ENCODE measurements at places on chromosomes 2 and 18.

GRCh38 chr2:149331023-149331400 is 625 bp downstream of the LYPD6 start:
- no peak for DNase-seq

DNA sequence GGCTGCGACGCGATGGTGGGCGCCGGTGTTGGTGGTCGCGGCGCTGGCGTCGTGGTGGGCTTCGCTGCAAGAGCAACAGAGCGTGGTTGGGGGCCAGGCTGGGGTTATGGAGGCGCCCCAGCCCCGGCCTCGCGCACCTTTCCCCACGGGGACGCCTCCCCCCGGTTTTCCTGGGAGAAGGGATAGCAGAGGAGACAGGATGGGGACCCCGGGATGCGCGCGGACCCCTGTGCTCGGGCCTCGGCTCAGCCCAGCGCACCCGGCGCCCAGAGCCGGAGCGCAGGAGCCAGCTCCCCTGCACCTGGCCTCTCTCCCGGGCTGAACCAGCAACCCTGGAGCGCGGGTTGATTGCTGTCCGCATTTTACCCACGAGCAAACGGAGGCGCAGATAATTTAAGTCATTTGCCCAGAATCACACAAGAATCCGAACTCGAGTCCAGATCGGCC is 1.0 kb downstream of the CD8A start:
- DNase-seq: no peak

GRCh38 chr2:239274391-239275043 is 126.3 kb downstream of the HDAC4 start:
- DNase-seq: peak; percentile 62

DNA sequence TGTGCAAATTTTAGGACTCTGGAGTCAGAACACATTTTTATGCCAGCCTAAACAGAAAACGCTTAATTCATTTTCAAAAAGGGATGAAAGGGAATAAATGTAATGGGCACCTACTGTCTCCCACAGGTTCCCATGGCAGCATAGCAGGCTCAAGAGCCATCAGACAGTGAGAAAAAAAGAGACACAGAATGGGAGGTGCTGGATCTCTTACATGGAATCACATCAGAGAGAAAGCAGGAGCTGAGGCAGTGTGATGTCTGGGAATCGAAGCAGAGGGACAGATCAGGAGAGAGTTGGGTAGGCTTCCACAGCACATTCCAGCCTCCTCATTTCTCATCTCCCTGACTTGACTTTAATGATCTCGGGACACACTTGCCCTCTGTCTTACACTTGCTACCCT is 684.3 kb downstream of the KCNJ3 start:
- no peak for DNase-seq

DNA sequence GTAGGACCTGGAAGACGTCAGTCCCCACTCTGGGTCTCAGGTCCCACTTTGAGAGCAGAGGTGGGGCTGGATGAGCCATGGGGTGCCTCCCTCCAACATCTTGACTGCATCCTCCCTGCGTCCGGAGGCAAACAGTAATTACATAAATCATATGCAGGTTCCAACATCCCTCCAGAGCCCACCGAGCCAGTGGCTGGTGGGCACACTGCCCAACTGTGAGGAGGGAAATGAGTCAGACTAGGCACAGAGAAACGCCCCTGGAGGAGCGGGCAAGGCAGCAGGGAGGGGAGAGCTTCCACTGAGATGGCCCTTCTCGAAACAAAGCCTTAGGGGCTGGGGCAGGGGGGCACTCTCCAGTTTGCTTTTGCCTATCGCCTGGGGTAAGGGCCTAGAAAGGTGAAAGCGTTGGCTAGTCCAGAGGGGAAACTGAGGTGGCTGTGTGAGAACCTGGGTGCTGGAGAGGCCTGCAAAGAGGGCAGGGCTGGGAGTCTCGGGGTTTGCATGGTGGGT is 168.2 kb upstream of the MYCN start:
- no peak for DNase-seq

- no peak for DNase-seq
Observed at GRCh38 chr2:203994735-203995134, 58.2 kb downstream of the ICOS start.

DNA sequence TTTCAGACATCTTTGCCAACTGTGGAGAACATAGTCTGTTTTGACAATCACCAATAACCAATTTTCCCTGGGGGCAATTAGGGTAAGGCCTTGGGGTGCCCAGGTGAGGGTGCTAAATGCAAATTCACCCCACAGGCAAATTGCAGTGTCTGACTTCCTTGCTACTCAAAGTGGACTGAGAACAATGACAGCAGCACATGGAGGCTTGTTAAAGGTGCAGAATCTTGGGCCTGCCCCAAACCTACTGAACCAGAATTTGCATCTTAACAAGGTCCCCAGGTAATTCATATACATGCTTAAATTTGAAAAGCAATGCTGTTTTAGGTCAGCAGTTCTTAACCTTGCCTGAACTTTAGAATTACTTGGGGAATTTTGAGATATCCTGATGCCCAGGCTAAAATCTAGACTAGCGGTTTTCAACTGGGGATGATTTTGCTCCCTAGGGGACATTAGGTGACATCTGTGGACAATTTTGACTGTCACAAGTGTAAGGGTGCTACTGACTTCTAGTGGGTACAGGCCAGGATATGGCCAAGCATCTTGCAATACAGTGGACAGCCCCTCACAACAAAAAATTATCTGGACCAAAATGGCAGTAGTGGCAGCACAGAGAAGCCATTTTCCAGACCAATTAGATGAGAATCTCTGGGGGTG is 80.2 kb upstream of the GCFC2 start:
- no peak for DNase-seq

DNA sequence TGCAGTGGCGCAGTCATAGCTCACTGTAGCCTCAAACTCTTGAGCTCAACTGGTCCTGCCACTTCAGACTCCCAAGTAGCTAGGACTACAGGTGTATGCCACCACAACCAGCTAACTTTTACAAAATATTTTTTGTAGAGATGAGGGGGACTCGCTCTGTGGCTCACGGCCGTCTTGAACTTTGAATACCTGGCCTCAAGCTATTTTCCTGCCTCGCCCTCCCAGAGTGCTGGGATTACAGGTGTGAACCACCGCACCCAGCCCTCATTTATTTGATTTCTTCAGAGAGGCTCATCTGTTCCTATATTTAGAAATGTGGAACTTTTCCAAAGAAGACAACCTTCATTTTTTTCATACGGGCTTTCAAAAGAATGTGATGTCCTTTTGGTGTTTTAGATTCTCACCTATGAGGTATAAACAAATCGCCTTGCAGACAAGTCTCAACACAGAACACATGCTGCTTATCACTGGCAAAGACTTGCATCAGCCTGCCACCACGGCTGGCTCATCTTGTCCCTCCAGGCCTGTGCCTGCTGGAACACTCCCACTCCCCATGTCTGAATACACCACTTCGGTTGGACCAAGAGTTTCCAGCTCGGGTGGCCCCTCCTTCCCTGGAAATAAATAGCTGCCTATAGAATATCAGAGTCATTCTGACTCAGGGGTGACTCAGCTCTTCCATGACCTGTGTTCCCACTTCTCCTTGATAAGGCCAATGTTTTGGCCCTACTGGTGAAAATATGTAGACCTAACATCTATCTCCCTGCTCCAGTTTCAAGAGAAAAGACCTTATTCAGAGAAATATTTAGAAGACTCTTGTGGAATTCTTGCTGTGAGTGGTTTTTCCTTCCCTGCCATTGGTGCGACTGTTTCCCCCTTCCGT is 202.6 kb downstream of the TGIF1 start:
- DNase-seq: peak; percentile 85

DNA sequence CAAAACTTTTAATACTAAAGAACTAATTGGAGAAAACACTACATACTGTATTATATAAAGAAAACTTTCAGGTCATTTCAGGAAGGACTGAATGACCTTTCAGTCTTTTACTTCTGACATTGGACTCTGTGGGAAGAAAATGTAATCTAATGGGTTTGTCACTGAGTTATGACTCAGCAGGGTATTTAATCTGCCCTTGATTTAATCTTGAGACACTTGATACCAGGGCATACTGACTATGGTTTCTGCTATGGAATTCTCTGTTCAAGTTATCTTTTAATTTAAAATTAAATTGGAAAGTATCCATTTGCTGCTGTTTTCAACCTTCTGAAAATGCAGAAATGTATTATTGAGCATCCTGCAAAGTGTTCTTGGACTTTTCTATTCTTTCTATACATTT is 354.2 kb upstream of the GALNT5 start:
- no peak for DNase-seq

DNA sequence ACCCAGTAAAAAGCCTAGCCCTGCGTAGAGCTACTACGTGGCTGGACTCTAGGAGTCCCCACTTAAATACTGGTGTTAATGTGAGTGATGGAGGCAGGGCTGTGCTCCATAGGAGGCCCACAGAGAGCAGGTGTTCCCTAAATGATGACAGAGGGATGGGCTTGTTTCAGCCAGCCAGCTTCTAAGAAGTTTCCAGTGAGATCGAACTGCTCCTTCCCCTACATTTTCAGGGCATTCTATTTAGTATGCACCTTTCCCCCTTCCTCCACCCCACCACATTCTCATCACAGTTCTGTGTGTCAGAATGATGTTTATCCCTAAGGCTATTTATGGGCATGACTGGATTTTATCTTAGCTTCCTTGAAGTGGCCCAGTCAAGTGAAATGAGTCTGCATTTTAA is 213.0 kb downstream of the TRIB2 start:
- no peak for DNase-seq

DNA sequence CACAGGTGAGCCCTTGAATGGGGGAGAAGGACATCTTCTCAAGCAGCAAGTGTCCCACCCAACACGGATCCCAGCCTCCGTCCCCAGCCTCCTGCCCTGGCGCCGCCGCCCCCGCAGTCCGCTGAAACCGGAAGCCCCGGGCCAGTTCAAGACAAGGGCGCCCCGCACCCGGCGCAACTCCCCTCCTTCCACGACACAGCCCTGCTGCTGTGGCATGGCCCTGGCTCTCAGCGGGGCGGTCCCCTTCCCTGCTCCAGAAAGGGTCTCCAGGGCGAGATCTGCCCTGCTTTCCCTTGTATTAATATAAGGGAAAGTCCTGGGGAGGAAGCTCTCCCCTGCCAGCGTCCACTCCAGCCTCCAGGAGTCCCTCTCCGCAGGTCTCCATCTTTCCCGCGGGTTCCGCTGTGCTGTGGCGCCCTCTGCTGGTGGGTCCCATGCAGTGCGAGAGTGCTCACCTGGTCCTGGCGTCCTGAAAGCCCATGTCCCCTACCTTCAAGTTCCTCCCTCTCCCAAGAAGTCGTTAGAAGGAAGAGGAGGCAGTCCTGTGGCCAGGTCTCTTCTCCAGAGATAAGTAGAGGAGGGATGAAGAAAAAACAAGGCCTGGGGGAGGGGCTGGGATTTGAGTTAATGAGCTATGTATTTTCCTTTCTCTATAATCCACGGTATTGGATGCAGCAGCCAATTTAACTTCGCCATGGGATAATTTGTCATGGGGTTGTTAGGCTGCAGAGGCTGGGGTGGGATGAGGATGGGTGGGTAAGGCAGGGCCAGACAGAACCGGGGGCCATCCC is 176.0 kb downstream of the SMAD2 start:
- peak; percentile 60 for DNase-seq
